Esophagus squamous epithelium (tissue), 5 donors: ENCODE measurements at places on chromosomes 13 and 19.

DNA sequence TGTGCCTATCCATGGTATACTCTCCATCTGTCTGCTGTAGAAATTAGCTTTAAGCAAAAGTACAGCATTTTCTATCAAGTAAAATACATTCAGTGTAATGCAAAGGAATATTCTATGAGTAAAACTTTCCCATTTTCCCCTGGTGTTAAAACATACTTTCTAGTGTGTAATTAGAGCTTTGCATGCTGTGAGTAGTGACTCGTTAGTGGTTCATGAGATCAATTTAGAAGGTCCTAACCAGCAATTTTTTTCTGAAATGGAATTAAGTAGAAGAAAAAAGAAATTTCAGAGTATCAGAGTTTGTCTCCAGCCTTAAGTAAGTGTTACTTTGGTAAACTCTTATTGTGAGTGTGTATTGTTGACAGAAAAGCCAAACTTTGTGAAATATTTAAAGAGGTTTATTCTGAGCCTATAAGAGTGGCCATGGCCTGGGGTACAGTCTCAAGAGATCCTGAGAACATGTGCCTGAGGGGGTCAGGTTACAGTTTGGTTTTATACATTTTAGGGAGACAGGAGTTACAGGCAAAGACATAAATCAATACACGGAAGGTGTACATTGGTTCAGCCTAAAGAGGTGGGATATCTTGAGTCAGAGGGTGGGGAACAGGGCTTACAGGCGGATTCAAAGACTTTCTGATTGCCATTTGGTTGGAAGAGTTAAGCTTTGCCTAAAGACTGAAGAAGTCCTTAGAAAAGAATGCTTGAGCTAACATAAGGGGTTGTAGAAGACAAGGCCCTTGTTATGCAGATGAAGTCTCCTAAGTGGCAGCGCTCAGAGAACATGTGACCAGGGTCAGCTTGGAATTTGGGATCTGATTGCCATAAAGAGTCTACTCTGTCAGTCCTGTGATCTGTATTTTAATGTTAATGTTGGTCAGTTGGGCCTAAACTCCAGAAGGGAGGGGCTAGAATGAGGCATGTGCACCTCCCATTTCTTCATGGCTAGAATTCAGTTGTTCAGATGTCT is 25.5 kb downstream of the FAM187B start:
- no peak for DNase-seq

GRCh38 chr13:94233401-94233800 is 246.1 kb downstream of the DCT start:
- DNase-seq, result no peak

DNA sequence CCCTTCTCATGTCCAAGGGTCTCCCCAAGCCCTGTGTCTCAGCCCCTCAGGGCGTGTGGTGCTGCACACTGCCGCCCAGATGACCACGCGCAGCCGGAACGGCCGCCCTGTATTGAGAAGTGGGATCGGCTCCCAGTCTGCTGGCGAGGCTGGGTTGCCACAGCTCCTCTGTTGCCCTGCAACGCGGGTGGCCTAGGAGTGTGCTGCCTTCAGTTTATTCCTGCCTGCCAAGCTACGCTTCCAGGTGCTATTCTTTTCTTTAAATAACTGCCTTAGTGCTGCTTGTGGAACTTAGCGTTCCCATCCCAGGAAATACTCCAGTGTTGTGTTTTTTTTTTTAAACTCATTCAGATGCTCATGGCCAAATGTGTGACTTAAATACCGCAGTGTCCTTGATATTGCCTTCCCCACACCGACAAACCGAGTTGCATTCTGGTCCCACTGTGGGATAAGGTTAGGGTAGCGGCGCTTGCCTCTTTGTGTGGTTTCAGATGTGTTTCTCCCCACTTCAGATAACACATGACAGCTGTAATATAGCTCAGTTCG is 16.6 kb downstream of the ACTN4 start:
- no peak for DNase-seq

DNA sequence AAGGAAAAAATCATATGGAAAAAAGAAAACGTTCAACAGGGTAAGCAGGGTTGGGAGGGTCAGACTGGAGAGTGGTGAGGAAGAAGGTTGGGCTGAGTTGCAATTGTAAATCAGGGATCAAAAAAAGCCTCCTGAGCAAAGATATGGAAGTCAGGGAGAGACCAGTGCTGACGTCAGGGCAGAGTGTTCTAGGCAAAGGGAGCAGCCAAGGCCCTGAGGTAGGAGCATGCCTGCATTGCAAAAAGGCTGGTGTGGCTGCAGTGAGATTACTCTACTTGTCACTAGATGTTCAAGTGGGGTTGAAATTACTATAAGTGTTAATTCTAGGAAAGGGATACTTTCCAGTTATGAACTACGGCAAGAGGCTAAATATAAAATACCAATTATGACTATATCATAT is 562.0 kb downstream of the MYO16 start:
- DNase-seq, result no peak

DNA sequence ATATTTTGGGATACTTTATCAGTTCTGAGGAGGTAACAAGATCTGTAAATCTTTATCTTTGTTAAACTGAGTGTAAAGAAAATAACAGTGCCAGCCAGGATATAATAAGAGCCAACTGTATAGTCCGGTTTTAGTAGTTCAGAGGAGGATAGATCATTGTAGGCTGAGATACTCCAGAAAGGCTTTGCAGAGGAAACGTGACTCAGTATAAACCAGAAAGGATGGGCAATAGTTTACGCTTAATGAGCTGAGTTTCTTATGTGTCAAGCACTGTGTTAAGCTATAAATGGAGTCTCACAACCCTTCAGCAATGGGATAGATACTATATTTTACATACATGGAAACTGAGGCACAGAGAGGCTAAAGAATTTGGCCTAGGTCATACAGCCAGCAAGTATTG is 3.8 kb downstream of the RFXAP start:
- DNase-seq, result no peak

- no peak for DNase-seq
Observed at GRCh38 chr19:13964776-13965175, 12.5 kb downstream of the DCAF15 start.

DNA sequence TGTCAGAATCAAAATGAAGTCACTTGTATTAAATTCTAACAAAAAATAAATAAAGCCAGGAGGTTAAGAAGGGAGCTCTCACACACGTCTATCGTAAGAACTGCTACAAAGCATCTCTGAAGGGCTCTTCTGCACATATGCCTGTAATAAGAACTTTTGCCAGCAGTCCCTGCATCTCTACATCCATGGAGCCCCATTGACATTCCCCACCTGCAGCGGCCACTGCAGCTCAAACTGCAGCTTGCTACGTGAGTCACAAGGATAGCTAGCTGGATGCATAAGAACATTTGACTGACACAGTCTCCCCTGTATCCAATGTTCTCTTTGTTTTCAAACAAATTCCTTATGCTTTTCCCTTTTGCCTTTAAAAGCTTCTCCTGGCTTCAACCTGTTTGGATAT is 68.3 kb downstream of the DNAJC3 start:
- DNase-seq, result no peak

GRCh38 chr13:59721926-59722910 is 441.5 kb downstream of the DIAPH3 start:
- no peak for DNase-seq

DNA sequence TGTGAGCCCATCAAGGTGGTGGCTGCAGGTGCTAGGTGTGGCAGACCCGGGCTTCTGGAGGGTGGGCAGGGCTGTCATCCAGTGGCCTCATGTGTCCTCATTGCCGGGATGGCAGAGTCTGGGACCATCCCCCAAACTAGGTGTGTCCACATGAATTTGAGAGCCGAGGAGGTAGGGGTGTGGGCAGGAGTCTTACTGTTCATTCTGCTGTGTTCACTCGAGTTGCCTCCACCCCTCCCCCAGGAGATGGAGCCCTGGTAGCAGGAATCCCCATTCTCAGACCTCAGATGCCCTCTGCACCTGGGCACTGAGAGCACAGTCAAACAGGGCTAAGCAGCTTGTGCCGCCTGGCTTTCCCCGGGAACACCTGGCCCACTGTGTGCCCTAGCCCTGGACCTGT is 22.4 kb downstream of the NAXD start:
- no peak for DNase-seq

DNA sequence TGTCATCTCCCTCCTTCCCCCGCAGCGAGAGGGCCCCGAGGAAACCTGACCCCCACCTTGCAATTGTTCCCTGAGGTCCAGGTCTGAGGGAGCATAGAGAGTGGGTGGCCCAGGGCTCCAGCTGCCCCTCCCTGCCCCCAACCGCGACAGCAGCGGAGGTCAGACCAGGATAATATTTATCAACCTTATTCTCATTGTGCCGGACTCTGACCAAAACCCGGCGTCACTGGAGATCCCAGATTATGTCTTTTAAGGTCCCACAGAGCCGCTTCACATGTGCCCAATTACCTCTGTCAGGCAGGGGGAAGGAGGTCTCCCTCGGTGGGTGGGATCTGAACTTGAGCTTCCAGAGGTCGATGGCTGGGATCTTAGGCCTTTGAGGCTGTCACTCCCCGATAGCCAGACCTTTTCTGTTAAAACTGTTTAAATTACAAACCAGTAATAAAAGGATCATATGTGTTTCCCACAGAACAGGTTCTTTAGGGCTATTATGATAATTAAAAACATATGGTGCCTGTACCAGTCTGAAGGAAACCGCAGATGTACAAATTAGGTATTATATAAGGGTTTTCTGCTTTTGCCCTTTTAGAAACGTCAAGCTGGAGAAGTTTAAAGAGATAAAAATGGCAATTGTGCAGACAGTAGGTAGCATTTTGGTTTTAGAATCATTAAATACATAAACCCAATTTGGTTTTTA is 195.5 kb downstream of the ZNF536 start:
- no peak for DNase-seq

GRCh38 chr13:63567031-63567430 is 2151.4 kb upstream of the PCDH20 start:
- no peak for DNase-seq
